ENCODE measurements at places on chromosomes 13 and 19. TPM values are rescaled to one million over a fixed set of nuclear protein-coding genes. Genes with fewer than 3 reads are reported as not detected.

FFAR3 gene
- not detected for total RNA-seq

FCAR gene
- total RNA-seq, result not detected

ZNF582 gene
- total RNA-seq, result 2.2 TPM

SPIB gene
- not detected for total RNA-seq

NXNL1 gene
- not detected for total RNA-seq

ZNF134 gene
- 14.9 TPM for total RNA-seq

PEG3 gene
- total RNA-seq, result 0.39 TPM

CRB3 gene
- 14.9 TPM for total RNA-seq

ZNF541 gene
- not detected for total RNA-seq

SIGLEC10 gene
- not detected for total RNA-seq

POLR1G gene
- 29.0 TPM for total RNA-seq

ZNF497 gene
- total RNA-seq, result 0.41 TPM

ZNF564 gene
- total RNA-seq, result 4.2 TPM
